ENCODE measurements at places on chromosomes 4 and X.

GRCh38 chrX:132090403-132091159, 37.2 kb downstream of the FRMD7 start:
- peak; percentile 4 for DNase-seq

- DNase-seq: no peak
Observed at GRCh38 chr4:20666012-20666860, 34.0 kb upstream of the PACRGL start.

GRCh38 chr4:155973639-155974475, 20.2 kb upstream of the CTSO start:
- DNase-seq: no peak

DNA sequence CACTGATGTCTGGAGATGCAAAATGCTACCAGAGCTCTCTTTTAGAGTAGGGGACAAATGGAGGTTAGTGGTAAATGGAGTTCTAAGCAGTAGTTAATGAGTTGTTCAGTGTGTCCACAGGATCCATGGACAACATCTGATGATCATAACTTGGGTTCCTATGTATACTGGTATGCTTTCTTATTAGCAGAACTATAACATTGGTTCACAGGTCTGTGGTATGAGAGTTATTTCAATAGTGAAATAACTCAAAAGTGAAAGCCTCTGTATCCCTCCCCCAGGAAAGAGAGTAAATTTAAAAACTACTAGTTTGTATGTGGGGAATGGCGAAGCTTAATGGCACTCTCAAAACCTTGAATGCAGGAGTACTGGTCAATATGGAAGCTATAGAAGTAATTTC, 363.5 kb upstream of the EMCN start:
- DNase-seq: no peak

DNA sequence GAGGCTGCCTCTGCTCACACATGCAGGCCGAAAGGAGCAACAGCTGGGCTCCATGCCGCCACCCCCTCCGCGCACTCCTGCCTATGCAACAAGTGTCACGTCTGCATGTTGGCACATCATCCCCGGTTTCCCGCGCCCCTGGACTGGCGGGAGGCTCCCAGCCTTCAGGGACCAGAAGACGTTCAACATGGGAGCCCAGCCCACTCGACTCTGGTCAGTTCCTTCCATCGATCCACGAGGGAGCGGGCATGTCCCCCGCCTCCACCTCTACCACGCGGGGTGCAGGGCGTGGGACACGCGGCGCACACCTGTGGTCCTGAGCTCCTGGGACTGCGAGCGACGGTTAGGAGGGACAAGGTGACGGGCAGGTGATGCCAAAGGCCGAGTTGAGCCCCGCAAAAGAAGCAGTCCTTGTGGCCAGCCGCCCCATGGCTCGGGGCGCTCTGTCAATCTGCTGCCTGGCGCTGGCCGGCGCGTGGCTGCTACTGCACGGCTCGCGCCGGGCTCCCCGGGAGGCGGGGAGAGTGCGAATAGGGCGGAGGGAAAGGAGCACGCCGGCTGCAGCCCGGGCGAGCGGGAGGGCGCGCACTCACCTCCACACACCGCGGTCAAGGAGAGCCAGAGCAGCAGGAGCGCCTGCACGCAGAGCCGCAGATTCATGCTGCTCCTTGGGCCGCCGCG, 645 bp downstream of the APLN start:
- no peak for DNase-seq

- no peak for DNase-seq
Observed at GRCh38 chr4:42466273-42466844, 69.1 kb downstream of the SHISA3 start.

DNA sequence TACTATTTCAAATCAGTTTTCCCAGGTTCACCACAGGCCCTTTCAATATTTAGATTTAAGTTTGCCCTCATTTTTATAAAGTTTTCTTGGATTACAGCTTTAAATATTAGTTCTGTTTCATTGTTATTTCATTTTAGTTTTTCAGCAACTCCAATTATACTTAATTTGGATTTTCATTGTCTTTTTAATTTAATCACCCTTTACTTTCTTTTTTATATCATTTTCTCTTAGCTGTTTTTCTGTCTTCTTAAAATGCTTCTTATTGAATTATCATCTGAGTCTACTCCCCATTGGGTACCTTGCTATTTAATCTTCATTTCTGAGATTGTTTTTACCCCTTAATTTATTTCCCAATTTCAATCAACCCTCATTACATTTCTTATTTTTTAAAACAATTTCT, 160.4 kb downstream of the PAPSS1 start:
- DNase-seq: no peak

GRCh38 chrX:140918398-140919038, 83.9 kb upstream of the SPANXB1 start:
- DNase-seq: peak; percentile 30

GRCh38 chr4:78661921-78662521, 110.5 kb downstream of the ANXA3 start:
- DNase-seq: no peak

DNA sequence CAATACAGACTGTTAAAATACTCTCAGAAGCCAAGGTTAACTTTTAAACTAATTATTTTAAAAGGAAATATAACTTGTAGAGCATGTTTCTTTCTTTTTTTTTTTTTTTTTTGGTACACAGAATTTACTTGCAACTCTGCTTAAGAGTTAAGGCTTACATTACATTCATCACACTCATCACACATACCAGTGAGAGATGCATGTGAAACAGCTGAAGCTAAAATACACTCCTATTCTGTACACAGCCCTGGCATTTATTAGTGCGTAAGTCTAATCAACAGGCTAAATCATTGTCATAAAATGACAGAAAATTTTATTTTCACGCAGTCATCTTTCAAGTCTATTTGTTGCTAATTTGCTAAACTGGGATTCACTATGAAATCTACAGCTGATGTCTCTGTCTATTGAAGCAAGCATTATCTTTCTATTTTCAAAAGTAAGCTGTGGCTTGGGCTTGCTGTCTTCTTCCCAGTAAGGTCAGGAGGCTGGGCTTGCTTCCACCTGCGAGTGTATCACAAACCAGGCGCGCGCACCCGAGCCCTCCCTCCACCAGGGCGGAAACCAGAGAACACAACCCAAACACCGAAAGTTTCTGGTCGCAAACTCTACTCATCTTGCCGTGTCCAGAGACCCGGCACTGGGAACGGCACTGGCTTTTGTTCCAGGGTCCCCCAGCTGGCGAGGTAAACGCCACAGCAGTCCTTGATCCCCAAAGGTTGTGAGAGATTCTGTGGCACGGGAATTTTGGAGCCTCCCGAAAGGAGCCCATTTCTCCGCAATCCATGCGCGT, 3.9 kb downstream of the MAML3 start:
- peak; percentile 63 for DNase-seq

GRCh38 chr4:5552451-5552850, 155.9 kb downstream of the EVC2 start:
- DNase-seq: no peak

DNA sequence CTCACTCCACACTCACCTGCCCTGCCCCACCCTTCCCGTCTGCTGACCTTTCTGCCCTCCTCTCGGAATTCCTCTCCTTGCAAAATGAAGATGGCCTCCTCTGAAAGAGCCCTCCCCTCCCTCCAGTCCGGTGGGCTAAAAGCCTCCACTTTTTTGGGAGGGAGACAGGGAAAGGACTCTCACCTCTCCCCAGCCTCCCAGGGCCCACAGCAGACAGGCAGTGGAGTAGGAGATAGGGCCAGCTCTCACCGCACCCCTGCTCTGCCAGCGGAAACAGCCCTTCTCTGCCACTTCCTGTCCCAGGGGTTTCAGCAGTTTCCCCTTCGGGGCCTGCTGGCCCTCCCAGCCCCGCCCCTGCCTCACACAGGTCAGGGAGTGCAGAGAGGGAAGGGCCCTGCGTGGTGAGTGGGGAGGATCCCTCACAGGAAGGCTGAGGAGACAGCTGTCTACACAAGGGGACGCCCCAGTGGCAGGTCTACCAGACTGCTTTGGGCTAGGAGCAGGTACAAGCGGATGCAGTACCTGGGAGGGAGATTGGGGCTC, 18.2 kb downstream of the ELF4 start:
- peak; percentile 85 for DNase-seq

GRCh38 chr4:155696726-155697125, 30.1 kb downstream of the GUCY1A1 start:
- no peak for DNase-seq

DNA sequence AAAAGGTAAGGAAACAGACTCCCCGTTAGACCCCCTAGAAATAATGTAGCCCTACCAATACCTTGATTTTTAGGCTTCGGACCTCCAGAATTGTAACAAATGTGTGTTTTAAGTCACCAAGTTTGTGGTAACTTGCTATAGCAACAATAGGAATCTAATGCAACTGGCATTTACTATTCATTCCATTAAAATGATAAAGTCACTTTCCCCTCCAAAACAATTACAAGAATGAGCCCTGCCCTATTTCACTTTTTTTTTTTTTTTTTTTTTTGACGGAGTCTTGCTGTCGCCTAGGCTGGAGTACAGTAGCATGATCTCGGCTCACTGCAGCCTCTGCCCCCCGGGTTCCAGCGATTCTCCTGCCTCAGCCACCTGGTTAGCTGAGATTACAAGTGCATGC, 3.5 kb upstream of the DDX60L start:
- no peak for DNase-seq

DNA sequence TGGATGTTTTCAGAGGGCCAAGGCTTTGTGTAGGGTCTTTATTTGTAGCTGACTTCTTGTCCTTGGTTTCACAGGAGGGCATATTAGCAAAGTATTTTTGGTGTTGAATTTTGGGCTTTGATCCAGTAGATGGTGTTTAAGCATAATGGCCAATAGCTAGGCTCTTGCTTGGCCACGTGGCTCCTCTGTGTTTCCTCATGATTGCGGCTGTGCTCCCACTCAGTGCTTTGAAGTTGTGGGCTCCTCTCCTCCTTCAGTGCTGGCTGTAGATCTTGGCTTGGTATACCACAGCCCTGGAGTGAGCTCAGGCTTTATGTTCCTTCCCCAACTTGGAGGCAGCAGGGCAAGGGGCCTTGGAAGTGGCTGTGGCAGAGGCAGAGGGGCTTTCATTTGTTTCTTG, 107.2 kb upstream of the CENPE start:
- no peak for DNase-seq

GRCh38 chr4:133997436-133997835, 204.2 kb downstream of the PABPC4L start:
- no peak for DNase-seq

- DNase-seq: no peak
Observed at GRCh38 chrX:103197721-103198306, 17.1 kb upstream of the BEX4 start.

- no peak for DNase-seq
Observed at GRCh38 chr4:1511441-1512041, 105.3 kb upstream of the NKX1-1 start.

GRCh38 chr4:52106191-52106590, 55.1 kb downstream of the SPATA18 start:
- peak; percentile 73 for DNase-seq

DNA sequence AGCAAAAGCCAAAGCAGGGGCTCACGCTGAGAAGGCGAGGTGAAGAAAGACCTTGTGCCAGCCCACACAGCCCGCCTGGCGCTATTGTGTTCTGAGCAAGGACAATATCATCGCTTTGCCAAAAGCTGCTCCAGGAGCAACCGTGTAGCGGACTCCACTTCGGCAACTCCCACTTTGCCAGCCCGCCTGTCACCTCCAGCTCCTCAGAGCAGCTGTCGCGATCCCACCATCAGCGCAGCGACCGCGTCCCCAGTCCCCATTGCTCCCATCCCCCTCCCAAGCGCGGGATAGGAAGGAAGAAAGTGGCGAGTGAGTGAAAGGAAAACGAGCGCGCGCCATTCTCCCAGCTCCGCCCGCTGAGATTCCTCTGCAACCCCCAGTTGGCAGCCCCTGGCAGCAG, 759 bp downstream of the ZC4H2 start:
- DNase-seq: peak; percentile 2

DNA sequence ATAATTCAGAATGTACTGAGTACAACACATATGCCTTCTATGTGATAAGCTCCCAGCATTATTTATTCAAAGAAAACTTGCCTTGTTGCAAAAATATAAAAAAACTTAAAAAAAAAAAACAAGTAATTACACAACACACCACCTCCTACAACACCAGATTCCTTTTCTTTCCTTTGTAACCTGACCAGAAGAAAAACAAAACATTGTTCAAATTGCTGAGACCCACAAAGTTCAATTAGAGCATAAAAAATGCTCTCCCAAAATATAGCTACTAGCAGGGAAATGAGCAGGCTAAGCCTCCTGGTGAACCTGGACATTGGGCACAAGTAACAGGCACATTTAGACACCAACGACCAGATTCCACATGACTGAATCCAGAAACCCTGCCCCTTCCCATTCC, 38.3 kb downstream of the MECP2 start:
- no peak for DNase-seq

- DNase-seq: no peak
Observed at GRCh38 chrX:150324035-150324728, 38.9 kb upstream of the MAMLD1 start.

GRCh38 chr4:144411119-144411518, 234.8 kb upstream of the HHIP start:
- no peak for DNase-seq

DNA sequence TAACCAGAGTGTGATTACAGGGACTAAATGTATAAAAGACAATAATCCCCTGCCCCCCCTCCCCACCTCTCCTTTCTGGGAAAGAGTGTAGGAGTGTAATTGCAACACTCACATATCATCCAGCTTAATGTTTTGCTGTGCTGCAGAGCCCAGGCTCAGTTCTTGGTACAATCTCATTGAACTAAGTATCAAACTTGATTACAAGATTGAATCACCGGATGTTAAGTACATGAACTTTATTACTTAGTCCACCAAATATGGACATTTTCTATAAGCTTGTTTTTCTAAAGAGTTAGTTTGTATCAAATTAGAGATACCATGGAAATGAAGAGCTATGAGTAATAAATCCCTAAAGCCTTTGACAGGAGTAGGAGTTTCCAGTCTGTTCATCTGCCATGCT, 559.1 kb downstream of the ZNF674 start:
- DNase-seq: no peak

GRCh38 chr4:5816851-5817375, 76.0 kb downstream of the CRMP1 start:
- no peak for DNase-seq

- peak; percentile 62 for DNase-seq
Observed at GRCh38 chrX:100447655-100448397, 37.8 kb upstream of the PCDH19 start.
